MV-4-11 (cell line): ENCODE measurements at places on chromosomes 13 and 19.

DNA sequence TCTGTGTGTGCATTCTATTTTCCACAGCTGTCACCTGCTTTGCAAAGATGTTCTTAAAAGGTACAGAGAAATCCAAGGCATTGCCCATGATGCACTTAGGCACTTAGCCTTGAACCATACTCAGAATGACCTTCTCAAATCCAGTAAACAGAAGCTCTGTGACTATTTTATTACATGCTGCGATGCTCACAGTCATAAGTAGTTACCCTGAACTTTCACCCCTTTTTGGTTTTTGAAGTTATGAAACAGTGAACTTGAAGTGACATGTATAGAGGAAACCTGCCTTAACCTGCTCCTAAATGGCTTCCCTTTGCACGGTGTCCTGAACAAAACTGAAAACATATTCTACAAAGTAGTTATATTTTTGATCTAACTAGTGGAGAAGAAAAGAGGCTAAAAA is 100.4 kb downstream of the SLC10A2 start:
- no peak for DNase-seq

DNA sequence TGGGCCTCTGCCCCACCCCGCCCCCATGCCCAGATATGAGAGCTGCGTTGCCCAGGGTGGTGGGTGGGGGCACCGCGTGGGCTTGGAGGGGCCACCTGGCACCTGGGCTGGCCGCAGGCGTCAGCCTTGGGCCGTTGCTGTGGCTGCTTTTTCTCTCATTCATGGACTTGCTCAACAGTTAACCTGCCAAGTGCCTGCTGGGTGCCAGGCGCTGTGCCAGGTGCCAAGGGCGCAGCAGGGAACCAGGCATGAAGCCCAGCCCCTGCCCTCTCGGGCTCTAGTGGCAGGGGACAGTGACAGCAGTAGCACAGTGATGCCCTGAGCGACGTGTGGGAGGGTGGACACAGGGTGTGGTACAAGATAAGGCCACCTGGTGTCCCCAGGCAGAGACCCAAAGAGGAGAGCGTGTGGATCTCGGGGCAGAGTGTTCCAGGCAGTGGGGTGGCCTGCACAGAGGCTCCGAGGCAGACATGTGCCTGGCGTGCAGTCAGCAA is 28.1 kb downstream of the DHX34 start:
- no peak for DNase-seq

GRCh38 chr19:4871711-4872110 is 4.2 kb upstream of the PLIN3 start:
- DNase-seq, result no peak

DNA sequence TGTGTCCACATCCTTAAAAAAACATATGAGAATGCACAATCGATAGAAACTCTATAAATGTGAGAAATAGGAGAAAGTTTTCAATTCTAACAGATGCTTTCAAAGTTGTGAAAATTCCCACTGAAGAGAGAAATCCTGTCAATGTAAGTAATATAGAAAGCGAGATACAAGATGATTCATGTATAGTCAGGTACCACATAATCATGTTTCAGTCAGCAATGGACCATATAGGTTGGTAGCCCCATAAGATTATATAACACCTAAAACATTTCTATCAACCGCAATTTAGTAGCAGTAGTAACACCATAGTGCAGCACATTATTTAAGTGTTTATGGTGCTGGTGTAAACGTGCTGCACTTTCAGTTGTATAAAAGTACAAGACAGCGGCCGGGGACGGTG is 18.5 kb downstream of the ZNF791 start:
- DNase-seq, result no peak

- DNase-seq, result peak; percentile 94
These were observed 8.6 kb downstream of the LTBP4 start for GRCh38 chr19:40609561-40610395.

- DNase-seq, result no peak
These were observed 17.4 kb downstream of the ZC3H4 start for GRCh38 chr19:47096100-47096704.

GRCh38 chr13:99935772-99936171 is 35.8 kb downstream of the ZIC5 start:
- DNase-seq, result no peak

DNA sequence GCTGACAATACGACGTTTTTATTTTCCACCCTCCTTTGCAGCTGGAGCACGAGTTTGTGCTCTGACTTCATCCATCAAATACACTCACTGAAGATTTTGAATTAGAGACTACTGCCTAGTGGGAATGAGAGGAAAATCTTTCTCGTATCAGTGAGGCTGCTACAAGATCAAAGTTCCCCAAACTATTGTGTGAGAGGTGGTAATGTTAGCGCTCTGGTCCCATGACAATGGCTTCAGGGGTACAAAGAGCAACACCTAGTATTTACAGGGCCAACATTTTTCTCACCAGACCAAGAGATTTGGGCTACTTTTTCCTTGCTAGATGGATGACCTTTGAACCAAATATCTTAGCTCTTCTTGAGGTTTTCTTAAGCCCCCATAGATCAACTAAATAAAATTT is 30.3 kb upstream of the PDX1 start:
- DNase-seq, result no peak

DNA sequence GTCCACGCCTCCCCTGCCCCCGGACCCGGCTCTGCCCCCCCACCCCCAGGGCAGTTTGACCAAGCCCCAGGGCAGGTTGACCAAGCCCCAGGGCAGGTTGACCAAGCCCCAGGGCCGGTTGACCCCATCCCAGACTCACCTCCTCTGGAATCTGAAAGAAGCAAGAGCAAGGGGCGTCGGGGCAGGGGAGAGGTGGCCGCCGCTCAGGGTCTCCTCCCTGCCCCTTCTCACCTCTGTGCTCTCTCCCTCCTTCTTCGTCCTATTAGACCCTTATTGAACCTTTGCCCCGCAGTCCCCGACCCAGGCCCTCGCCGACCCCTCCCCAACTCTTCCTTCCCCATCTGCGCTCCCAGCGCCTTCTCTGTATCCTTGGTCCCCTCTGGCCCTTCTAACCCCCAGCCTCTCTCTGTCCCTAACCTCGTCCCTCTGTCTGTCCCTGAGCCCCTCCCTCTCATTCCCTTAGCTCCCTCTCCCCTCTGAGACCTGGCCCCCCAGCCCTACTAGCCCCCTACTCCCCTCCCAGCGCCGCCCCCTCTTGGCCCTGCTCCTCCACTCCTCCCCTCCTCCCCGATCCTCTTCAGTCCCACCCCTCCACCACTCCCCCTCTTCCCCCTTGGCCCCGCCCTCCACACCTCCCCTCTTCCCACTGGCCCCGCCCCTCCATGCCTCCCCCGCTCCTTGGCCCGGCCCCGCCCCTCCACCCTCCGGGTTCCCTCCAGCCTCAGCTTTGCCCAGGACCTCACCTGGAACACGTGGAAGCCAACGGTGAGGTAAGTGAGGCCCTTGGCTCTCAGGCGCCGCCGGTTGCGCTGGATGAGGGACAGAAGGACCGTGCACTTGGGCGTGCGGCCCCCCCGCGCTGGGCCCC is 7.6 kb downstream of the CAPN12 start:
- no peak for DNase-seq

GRCh38 chr13:106858903-106859532 is 291.1 kb upstream of the ARGLU1 start:
- no peak for DNase-seq

- no peak for DNase-seq
These were observed 5.0 kb downstream of the POGLUT2 start for GRCh38 chr13:102793611-102794355.

DNA sequence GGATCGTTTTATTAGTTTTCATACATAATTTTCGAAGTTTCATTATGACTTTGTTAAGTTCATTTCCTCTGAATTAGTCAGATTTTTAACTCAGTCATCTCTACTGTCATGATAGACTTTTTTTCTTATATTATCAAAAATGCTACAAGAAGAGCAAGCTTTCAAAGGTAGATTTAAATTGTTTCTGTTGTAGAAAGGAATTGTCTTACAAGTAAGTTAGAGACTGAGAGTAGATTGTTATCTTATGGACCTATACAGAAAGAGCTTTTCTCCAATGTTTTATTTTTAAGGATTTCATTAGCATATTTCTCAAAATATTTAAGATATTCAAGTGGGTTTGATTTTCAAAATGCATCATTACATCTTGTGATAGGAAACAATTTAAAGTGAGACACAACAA is 2.7 kb downstream of the MAB21L1 start:
- no peak for DNase-seq
